Activated CD8-positive, alpha-beta memory T cell treated with anti-CD3 and anti-CD28 coated beads for 1 hour (primary cell): ENCODE measurements at places on chromosomes 7 and 10.

DNA sequence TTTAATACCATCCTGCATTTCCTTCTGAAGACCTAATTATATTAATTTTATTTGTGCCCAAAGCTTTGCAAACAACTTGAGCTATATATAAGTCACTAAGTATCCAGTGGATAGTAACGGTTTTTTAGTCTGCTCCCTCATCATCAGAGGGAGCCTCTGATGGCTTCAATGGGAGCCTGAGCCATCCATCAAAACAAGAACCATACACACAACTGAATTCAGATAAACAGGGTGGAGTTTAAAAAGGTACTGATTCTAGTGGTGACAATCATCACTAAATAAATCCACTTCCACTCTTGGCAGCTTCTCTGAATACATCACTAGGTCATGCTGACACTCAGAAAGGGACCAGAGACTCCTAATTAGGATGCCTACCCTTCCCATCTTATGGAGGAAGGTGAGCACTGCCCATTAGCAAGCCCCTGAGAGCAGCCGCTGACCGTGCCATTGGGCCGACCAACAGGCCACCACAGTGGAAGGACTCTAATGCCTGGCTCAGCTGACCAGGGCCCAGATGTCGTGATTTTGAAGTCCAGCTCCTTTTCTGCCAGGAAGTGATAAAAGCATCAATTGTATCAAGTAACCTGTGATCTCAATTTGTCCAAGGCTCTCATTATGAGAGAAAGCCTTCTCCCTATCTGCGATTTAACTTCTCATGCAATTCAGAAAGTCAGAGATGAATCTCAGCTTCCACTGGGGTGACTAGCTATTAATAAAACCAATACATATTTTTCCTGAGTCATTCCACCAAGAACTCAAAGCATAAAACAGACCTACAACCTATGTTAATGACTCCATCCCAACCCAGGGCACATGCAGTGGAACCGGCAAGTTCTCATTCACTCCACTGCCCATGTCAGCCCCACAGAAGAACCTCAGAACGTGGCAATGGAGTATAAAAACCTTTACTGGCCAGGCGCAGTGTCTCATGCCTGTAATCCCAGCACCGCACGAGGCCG is 13.1 kb downstream of the VOPP1 start:
- no peak for DNase-seq

DNA sequence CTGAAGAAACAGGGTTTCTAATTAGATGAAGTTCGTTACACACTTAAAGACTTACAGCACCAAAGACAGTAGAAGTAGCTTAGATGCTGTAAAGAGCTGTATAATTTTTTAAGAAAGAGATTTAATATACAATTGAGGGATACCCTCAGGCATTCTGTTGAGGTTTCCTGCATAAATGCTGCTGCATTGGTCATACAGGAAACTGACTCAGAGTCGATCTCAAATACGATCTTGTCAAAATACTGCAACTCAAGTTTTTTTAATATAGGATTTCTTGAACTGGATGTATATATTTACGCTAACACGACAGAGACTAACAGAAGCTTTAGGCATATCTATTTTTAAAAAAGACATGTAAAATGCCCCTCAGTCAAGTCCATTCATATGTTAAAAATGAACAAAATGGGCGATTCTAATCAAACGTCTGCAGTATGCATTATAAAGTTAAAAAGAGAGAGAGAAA is 2.4 kb upstream of the ARID5B start:
- DNase-seq, result no peak

GRCh38 chr10:34403512-34403911 is 411.6 kb downstream of the PARD3 start:
- no peak for DNase-seq

DNA sequence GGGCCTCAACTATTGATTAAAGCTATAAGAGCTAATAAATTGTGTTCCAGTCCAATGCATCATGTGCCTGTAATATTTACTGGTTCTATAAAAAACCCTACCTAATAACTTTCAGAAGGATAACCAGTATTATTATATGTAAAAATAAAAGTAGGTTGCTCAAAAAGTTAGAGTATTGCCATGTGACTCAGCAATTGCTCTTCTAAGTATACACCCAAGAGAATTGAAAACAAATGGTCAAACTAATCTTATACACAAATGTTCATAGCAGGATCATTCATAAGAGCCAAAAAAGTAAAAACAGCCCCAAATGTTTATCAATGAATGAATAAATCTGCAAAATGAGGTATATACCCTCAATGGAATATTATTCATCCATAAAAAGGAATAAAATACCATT is 89.5 kb upstream of the TES start:
- DNase-seq, result no peak

DNA sequence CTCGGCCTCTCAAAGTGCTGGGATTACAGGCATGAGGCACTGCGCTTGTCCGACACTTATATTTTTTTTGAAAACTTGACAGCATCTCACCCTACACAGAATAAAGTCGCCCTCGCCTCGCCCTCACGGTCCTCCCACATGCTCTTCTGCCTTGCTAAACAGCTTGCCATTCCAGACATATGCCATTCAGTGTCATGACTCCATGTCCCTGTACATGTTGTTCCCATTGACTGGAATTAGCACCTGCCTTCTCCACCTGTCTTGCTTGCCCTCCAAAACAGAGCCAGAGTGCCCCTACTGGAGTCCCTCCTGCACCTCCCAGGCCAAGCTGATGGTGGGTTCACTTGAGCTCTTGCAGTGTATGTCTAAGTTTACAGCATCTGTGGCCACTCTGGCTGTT is 6.2 kb downstream of the NIPSNAP2 start:
- no peak for DNase-seq

- DNase-seq, result no peak
These were observed 43.5 kb downstream of the NUP205 start for GRCh38 chr7:135601182-135601581.

DNA sequence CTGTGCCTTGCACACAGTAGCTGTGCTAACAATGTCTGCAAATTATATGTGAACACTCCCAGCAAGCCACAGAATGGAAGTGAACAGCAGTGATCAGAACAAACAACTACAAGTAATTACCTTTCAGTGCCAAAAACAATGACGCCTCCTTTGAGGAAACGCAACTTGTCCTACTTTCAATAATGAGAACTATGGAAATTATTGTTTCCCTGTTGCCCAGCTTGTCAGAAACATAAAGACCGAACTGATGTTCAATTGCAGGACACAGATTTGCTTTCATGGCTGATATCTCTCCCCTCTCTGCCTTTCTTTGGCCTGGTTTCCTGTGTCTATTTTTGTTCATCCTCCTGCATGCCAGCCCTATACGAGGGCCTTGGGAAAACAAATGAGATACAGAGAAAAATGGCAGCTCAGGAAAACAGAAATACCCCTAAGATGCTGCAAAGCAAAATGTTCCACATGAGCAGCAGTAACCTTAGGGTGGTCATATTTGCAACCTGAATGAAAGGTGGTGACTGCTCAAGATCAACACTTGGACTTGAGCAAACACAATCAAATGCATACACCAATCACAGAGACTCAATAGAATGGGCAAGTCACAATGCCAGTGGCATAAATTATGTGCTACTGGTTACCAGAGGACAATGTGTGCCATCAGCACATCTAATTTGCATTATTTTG is 26.8 kb downstream of the COBL start:
- no peak for DNase-seq

DNA sequence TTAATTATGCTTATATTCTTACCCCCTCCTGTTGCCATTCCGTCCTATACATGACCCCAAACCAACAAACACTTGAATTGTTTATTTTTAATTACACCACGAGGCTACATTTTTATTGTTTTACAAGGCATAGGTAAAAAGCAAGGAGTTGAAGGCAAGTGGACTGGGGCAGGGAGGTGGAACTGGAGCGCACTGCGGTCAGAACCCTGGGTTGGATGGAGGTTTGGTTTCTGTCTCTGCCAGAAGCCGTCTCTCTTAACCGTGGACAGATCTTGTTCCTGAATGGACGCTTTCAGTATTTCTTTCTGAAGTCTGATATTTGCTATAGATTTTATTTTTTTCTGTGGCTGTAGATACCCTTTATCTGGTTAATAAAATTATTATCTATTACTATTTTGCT is 19.9 kb upstream of the IGFBP3 start:
- DNase-seq, result no peak

DNA sequence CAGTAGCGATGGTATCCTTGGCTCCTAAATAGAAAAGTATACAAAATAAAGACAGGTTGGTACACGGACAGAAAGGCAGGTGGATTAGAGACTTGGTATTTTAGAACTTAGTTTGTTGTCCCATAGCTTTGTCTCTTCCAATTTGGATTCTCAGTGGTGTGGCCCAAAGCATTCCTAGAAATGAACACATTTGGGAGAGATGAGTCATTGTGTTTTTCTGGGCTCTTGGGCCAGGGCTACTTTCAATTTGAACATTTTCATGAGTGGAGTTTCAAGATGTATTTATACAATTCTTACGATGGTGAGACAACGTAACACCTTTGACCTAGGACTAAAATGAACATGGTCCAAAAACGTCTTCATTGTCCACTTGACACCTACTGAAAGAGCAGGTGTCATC is 225.1 kb upstream of the YAE1 start:
- DNase-seq, result no peak

DNA sequence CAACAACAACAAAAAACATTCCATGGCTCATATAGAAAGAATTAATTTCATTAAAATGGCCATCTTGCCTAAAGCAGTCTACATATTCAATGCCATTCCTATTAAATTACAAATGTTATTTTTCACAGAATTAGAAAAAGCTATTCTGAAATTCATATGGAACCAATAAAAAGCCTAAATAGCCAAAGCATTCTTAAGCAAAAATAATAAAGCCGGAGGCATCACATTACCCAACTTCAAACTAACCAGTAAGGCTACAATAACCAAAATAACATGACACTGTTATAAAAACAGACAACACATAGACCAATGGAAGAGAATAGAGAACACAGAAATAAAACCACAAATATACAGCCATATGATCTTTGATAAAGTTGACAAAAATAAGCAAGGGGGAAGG is 330.4 kb downstream of the KIF20B start:
- DNase-seq, result no peak
